ENCODE measurements at places on chromosomes 11 and 22.

GRCh38 chr22:42156121-42156520 is 25.5 kb upstream of the CYP2D6 start:
- no peak for DNase-seq

DNA sequence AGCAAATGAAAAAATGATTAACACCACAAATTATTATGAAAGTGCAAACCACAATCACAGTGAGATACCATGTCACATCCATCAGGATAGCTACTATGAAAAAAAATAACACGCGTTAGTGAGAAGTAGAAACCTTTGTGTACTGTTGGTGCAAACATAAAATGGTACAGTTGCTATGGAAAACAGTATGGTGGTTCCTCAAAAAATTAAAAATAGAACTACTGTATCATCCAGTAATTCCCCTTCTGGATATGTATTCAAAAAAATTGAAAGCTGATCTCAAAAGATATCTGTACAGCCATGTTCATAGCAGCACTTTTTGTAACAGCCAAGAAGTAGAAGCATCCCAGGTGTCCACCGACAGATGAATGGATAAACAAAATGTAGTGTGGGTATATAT is 43.4 kb downstream of the CCDC81 start:
- DNase-seq, result peak; percentile 30

DNA sequence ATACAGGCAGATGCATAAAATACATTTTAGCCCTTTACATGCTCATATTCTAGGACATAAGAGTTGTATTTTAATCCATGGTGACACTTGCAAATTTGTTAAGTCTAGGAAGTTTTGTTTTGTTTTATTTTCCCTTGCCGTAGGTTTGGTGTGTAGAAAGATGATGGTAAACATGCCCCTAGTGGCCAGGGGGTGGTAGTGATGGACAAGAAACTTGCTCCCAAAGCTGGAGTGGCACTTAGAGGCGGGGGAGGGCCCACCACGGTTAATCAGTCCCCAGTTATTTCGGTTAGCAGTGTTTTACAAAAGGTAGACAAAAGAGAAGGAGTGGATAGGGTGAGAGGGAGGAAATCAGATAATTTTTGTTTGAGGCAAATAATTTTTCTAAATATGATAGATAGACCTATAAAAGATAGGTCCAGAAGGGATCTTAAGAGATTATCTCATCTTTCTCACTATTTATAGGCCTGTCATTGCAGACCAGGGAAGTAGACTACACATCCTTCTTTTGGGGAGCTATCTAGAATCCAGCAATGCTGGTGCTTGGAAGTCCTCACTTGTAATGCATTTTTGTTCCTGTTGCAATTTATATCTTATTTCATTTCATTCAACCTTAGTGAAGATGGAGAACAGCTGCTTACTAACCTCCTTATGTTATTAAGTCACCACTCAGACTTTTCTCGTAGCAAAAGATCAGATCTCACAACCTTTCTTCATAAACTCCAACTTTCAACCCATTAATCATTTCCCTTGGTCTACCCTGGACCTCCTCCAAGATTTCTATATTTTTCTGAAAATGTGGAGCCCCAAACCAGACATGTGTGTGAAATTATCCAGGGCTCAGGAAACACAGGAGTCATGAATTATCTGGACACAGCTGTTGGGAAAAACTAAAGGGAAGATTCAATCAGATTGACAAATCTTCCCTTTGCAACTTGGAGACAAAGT is 5.9 kb upstream of the BDNF start:
- no peak for DNase-seq

GRCh38 chr11:17498058-17498457 is 21.4 kb upstream of the ABCC8 start:
- DNase-seq, result no peak

GRCh38 chr11:18727479-18728236 is 1.7 kb upstream of the IGSF22 start:
- DNase-seq, result peak; percentile 21

DNA sequence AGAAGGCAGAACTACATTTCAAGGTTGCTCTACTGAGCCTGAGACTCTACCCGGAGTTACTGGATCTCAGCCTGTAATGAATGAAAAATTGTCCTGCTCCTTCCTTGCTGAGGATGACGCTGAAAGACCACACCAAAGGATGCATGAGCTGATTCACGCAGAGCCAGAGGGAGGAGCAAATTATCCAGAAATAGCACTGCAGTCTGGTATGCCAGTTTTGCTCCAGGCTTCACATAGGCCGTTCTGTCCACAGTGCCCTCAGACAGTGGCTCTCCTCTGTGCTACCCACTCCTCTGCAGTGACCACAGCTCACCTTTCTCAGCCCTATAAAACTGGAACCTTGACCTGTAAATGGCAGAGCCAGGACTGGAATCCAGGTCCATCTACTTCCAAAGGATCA is 79.3 kb upstream of the GALNT18 start:
- DNase-seq, result no peak

DNA sequence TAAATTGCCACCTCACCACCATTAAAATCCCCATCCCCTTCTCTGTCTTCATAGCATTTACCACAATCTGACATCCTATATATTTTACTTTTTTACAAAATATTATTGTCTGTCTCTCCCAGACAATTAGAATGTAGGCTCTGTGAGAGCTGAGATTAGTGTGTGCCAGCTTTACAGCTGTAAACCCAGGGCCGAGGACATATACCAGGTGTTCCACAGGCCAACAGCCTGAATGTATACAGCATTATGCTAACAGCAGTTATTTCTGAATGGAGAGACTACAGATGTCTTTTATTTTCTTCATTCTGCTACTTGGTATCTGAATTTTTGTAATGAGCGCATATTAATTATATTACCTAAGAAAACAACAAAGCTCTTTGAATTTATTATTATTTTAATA is 36.7 kb downstream of the FZD4 start:
- DNase-seq, result no peak

- DNase-seq, result peak; percentile 64
Observed at GRCh38 chr11:126585774-126586491, 230.4 kb downstream of the ST3GAL4 start.

DNA sequence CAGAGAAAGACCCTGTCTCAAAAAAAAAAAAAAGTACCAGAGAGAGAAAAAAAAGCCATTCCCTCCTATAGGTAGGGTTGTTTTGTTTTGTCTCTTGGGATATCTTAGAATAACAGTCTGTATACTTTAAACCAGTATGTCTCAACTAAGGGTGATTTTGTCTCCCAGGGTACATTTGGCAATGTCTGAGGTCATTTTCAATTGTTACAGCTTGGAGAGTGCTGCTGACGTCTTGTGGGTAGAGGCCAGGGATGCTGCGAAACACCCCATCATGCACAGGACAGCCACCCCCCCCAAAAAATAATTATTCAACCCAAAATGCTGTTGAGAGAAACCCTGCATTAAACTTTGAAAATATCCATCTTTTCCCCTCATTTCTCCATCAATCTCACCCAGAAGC is 56.1 kb upstream of the CRTAM start:
- peak; percentile 71 for DNase-seq

DNA sequence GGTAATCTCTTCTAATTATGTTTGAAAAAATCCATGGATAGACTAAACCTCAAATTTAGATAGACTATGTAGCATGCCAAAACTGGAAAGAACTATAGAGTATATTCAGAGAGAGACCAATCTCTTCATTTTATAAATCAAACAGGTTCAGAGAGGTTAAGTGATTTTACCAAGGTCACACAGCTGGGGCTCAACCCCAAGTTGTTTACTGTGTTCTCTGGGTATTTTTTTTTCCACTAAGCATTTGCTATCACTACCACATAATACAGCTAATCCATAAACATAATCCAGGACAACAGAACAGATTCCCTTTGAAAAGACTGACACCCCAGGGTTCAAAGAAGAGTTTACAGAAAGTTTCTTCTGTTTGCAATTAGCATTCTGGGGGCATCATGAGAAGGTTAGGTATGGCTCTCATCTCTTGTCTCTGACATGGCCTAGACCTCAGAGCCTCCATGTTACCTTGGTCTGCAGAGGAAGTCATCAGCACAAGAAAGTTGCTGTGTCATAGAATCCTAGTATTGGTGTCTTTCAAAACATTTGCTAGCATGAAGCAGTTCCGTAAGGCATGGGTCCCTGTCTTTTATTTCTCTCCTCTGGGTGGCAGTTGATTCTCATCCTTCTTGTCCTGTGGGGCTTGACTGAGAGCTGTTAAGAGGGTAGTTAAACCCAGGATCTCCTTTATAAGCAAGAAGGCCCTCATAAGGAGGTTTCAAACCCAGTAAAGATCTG is 94.5 kb upstream of the HSD17B12 start:
- DNase-seq, result no peak

DNA sequence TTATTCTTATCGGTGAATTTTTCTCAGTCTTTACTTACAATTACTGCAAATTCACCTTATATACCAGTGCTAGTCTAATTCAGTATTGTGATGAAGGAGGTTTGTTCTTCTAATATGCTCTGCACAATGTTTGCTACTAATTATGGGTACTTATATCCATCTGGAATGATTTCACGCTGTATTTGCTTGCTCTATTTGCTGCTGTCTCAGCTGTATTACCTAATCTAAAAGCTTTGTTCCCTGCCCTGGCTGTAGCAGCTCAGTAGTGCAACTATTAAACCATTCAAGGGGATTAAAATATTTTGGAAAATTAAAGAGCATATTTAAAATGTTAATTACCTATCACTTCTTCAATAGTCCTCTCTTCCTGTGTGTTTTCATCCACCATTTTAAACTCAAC is 375.3 kb downstream of the LUZP2 start:
- DNase-seq, result no peak

GRCh38 chr11:133810766-133811165 is 34.5 kb downstream of the SPATA19 start:
- no peak for DNase-seq

- DNase-seq, result no peak
Observed at GRCh38 chr11:494761-495536, 12.1 kb downstream of the RNH1 start.

DNA sequence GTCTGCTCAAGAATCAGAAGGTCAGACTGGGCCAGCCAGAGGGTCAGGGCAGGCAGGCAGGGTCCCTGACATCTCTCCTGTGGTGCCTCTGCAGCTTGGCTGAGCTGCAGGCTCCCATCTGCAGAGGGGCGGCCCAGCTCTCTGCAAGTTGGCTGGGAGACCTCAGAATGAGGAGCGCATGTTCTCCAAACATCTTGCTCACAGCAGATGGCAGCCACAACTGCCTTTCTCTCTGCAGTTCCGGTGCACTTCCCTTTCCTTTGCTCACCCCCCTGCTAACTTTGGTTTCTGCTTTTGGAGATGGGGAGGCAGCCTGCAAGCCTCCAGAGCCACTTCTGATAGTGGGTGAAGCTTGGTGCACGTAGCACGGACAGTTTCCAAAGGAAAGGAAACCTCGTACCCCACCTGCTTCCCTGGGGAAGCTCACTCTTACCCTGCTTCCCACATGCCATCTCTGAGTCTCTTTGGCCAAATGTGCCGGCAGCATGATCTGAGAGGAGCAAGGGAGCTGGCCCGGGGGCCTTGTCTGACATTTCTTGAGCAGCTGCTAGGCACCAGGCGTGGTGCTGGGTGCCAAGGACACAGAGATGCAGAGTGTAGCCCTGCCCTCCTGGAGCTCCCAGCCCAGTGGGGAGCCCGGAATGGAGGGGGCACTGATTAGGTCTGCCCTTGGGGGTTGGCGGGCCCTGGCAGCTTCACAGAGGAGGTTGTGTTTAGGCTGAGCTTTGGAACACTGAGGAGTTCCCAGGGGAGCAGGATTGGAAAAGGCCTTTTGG is 18.2 kb downstream of the DAGLA start:
- peak; percentile 66 for DNase-seq

DNA sequence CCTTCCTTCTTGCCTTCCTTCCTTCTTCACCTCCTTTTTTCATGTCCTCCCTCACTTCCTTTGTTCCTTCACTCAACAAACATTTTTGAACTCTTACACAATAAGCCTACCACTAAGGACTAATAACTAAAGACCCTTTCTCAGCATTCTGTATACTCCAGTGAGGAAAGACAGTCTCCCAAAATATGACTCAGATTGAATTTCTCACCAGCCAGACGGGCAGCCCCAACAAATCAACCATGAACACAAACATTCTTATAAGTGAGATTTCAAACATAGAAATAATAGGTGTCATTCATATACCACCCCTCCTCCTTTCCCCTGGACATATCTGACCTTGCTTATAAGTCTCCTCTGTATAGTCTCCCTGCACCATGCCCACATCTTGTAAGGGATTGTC is 1079.7 kb downstream of the OPCML start:
- DNase-seq, result no peak

GRCh38 chr11:85774256-85775101 is 36.5 kb downstream of the SYTL2 start:
- DNase-seq, result no peak

GRCh38 chr22:40512426-40513136 is 123.9 kb downstream of the MRTFA start:
- no peak for DNase-seq

DNA sequence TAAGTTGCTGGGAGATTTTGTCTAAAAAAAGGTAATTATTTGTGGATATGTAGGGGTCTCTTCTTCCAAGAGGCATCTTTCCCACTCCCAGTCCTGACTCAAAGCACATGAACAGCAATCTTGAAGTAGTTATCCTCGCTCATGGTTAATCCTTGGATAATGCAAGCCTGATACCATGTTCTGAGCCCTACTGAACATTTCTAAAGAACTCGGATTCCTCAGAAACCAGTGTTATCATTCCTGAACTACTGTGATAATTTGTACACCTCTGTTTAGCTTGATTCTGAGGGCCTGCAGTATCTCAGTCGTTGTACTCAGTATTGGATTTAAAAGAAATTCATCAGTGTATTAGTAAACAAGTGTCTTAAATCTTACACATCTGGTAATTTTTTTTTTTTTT is 22.3 kb upstream of the RCE1 start:
- no peak for DNase-seq

GRCh38 chr11:28009996-28010395 is 98.0 kb downstream of the KIF18A start:
- no peak for DNase-seq

GRCh38 chr11:127454856-127455255 is 454.3 kb upstream of the KIRREL3 start:
- DNase-seq, result no peak

- no peak for DNase-seq
Observed at GRCh38 chr11:67445515-67445914, 2.2 kb upstream of the CORO1B start.

DNA sequence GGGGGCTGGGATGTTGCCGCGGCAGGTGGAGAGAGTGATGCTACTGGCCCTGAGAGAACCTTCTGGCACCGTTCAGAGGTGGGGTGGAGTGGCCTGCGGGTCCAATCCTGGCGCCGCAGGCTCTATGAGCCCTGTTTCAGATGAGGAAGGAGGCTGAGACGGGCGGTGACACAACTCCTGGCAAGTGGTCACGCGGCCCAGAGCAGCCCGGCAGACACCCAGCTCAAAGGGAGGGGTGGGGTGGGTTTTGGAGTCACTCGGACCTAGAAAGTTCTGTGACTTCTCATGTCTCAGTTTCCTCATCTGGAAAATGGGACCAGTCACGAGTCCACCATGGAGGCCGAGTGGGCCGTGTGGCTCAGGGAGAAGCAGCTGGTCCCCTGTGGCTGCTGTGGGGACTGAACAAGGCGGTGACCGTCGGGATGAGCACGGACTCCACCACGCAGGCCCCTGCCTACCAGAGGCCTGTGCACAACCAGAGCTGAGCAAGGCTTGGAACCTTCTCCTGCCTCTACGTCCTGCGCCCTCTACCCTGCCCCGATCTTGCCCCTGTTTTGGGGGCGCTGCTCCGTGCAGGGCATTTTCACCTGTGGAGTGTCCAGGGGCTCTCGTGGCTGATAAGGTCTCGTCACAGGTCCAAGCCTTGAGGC is 3.7 kb downstream of the TSPO start:
- peak; percentile 92 for DNase-seq
